ENCODE measurements at places on chromosomes 11 and 22.
A peak's percentile ranks its signal among the peaks of the same experiment; 100 is the strongest.

- no peak for DNase-seq
These were observed 111.0 kb upstream of the APOA1 start for GRCh38 chr11:116948391-116948790.

GRCh38 chr11:77471558-77472193 lies 2.2 kb downstream of the PAK1 start:
- DNase-seq = peak; percentile 10

DNA sequence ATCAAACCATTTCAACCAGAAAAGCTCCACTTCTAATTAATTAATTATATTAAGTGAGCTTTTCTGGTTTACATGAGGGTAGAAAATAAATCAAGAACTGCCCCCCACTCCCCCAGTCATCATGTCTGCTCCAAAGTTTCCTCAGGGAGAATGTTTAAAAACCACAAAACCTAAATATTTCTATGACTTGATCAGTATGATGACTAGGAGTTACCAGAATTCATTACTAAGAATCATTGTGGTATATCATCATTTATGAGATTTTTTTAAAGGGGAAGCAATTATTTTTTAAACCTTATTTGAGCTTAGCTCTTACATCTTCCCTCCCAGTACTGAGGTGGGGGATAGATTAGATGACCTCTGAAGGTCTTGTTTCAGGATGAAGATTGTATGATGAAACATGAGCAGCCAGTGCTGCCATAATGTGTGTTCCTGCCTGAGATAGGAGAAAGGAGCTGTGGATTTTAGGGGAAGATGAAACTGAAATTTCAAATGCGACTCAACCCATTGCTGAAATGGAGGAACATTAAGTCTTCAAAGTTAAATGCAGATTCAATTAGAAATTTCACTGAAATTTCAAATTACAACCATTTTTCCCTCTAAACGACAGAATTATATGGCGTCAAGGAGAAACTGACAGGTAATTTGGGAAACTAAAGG lies 401.3 kb upstream of the CADM1 start:
- no peak for DNase-seq

GRCh38 chr11:82750643-82751139 lies 17.0 kb upstream of the FAM181B start:
- no peak for DNase-seq

DNA sequence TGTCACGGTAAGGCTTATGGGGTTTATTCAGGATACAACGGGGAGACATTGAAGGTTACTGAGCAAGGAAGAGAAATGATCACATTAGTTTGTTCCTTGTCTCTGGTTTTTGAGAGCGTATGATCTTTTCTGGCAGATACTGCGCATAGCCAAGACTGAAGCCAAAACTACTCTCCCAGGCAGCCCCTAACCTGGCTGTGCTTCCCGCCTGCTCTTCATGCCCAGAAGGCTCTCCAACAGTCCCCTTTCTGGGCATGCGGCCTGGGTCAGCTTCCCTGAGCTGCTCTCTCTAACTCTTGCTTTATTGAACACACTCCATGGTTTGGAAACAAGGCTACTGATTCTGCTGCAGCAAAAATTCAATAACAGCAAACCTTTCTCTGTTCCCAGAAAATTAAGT lies 306.6 kb downstream of the BUD13 start:
- DNase-seq = no peak

DNA sequence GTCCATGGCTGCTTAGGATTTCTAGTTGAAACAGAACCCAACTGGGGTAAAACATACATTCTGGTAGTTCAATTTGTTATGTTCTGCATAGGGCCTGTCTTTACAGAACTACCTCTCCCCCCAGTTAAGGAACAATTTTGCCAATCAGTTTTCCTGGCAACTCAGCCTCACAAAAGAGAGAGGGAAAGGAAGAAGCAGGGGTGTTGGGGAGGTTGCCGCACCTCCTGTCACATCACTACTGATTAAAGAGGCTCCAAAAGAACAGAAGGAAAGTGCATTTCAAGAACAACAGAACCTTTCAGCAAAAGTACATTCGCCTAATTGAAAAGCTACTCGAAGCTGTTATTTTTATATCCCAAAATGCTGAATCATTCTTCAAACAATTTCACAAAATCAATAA lies 217.6 kb downstream of the CADM1 start:
- DNase-seq = no peak
